ENCODE measurements at places on chromosomes 7 and 10. TPM values are rescaled to one million over a fixed set of nuclear protein-coding genes. Genes with fewer than 3 reads are reported as not detected.

DNA sequence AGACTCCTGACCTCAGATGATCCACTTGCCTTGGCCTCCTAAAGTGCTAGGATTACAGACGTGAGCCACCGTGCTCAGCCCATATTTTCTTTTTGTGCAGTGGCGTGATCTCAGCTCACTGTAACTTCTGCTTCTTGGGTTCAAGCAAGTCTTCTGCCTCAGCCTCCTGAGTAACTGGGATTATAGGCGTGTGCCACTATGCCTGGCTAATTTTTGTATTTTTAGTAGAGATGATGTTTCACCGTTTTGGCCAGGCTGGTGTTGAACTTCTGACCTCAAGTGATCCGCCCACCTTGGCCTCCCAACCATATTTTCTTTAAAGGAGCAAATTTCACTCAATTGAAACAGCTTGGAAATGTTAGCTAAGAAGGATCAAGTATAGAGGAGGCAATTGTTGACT lies 16.5 kb downstream of the GBF1 start:
- DNase-seq: no peak

DNA sequence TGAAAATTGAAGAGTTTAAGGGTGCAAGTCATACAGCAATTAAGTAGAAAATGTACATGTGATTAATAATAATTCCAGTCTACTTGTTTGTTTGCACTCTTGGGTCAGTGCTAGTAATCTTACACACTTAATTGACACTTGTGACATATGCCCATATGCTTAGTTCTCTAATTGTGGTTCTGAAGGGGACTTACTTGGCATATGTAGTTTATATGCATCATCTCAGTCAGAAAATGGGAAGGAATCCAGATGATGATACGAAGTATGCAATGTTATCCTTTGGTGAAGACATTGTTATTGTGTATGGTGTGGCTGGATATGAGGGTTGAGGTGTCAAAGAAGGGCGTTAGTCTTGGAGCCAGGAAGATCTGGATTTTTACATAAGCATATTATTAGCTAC lies 193.5 kb upstream of the HDAC9 start:
- DNase-seq: no peak

DNA sequence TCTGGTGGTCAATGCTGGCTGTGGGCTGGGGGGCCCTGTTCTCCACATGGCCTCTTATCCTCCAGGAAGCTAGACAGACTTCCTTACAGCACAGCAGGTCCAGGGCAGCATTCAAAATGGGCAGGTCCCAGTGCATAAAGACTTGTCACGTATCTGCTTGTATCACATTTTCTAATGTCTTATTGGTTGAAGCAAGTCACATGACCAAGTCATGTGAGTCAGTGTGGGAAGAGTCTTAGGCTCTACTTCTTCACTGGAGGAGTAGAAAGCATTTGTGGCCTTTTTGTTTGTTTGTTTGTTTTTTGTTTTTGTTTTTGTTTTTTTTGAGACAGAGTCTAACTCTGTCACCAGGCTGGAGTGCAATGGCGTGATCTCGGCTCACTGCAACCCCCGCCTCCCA lies 104.7 kb downstream of the COL13A1 start:
- no peak for DNase-seq

- no peak for DNase-seq
Observed at GRCh38 chr10:51462076-51462779, 237.2 kb downstream of the CSTF2T start.

DNA sequence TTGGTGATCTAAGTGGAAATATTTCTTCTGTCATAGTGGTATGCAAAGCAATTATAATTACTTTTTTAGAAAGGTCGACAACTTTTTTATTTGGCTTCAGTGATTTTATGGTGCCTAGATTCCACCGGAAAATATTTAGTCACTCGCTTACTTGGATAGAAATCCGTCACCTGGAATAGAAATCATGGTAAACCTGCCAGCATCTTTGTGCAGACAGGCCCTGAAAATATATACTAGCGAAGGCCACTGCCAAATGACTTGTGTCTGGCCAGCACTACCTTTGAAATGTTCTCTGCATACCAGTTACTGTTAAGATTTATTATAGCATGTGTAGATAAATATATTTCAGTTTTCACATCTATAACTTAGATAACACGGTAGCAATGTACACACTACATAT lies 226.4 kb downstream of the AGMO start:
- no peak for DNase-seq

- DNase-seq: peak; percentile 71
Observed at GRCh38 chr7:24882989-24883621, 96.9 kb downstream of the OSBPL3 start.

DNA sequence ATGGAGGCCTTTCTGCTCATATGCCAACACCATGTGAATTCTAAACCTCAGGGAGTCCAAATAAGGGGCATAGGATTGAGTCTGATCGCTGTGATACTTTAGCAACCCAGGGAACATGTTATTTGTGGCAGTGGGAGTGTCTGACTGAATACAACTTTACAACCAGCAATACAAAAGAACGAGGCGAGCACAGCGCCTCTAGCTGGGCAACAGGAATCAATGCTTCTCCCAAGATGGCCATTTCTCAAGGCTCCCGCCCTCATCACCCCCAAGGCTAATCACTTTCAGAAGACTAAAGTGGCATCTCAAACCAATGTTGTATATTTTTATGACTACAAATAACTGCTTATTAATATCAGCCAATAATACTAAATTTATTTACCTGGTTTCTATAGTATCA lies 28.1 kb downstream of the YWHAG start:
- DNase-seq: no peak

DNA sequence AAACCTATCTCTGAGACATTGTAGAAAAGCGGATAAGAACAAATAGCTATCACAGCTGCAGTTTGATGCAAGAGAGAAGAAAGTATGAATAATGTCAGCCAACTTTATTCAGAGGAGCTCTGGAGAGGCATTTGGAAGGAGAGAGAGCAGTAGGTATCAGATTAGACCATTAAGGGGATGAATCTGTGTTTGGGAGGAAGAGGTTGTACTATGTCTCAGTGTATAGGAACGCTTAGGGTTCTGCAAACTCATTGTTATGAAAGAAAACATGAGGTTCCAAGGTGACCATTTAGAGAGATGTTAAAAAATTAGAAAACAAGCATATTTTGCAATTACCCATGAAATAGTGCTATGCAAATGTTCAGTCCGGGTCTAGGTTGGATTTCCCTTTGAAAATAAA lies 207.5 kb upstream of the GNAI1 start:
- no peak for DNase-seq

GRCh38 chr10:5890452-5890915 lies 441 bp downstream of the FBH1 start:
- peak; percentile 25 for DNase-seq

DNA sequence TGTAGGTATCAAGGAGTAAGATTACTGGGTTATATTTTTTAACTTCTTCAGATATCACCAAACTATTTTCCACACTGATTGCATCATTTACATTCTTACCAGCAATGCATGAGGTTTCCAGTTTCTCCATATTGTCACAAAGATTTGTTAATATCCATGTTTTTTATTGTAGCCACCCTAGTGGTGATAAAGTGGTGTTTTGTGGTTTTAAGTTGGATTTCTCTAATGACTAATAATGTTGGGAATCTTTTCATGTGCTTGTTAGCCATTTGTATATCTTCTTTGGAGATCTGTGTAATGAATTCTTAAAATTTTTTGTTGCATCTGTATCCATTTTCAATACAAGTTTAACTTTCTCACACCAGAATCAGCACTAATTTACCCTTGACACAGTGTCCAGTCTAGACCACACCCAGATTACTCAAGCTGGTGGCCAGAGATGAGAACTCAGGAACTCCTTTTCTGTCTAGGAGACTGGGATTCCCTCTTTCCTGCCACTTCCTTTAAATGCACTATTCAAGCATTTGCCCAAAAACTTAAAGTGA lies 67.0 kb upstream of the PLXDC2 start:
- DNase-seq: peak; percentile 54

GRCh38 chr7:108455998-108456677 lies at the start of gene NRCAM:
Gene NRCAM, minus strand, starts transcription at chr7:108456436. Its CDS starts 216,372 bp downstream, at chr7:108240064.
- DNase-seq: peak; percentile 54

GRCh38 chr10:31467791-31468535 lies 148.9 kb downstream of the ZEB1 start:
- peak; percentile 47 for DNase-seq

DNA sequence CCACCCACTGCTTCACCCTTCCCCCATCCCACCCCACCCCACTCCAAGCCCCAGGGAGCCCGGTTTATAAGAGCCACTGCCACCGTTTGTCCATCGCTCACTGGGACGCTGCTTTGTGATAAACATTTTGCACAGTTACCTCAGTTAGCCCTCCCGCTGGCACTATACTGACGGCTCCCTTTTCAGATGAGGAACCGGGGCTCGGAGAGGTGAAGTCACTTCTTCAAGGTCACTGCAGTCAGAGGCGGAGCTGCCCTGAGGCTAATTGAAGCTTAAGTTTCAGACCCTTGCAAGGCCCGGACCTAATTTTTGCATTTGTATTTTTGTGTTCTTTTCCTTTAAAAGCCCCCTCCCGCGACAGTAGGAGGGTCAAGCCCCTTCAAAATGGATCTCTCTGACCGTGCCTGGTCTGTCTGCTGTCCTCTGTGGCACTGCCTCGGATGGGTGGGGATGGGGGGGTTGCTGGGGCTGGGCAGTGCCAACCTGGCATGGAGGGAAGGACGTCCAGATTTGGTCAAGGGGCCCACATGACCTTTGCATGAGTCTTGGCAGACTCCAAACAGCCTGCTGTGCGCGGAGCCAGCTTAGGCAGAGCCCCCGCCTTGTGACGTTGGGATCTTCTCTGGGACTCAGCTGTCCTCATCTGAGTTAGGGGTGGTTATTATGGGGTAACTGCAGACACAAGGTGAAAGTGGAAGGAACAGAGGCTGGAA lies 17.7 kb upstream of the NODAL start:
- no peak for DNase-seq

- peak; percentile 69 for DNase-seq
Observed at GRCh38 chr10:69123306-69123746, 652 bp upstream of the VPS26A start.

GRCh38 chr7:36149694-36150452 lies 3.2 kb upstream of the EEPD1 start:
- no peak for DNase-seq

DNA sequence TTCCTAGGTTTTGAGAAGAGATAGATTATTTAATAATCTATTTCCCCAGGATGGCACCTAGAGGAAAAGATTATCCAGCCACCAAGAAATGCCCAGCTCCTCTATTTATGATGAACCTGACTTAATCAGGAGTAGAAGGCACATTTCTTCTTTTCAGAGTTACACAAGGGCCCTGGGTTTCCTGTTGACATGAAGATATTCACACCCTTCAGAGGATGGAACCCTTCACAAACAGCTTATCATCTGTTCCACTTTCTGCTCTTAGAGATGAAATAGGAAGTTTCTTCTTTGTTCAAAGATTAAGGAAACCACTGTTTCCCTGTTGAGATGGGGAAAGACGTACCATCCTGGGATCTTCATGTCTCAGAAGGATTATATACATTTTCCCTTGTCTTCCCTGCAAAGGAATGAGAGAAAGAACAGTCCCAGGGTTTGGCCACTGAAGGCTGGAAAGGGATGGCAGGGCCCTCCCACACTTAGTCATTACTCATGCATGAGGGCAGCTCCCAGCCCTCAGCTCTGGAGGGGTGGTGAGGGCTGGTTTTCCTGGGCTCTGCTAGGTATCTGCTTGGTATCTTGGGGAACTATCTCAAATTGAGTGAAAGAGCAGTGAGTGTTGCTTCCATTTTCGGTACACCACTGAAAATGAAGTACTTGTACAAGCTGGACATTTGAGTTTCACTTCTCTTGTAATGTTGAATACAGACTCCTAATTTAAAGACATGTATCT lies 64.0 kb downstream of the MTPAP start:
- DNase-seq: peak; percentile 40

- DNase-seq: no peak
Observed at GRCh38 chr10:129334266-129334665, 132.8 kb upstream of the MGMT start.

- DNase-seq: no peak
Observed at GRCh38 chr7:150514748-150515222, at the start of gene GIMAP7. Gene GIMAP7, plus strand, starts transcription at chr7:150514872. Its CDS starts 5,103 bp downstream, at chr7:150519975.

DNA sequence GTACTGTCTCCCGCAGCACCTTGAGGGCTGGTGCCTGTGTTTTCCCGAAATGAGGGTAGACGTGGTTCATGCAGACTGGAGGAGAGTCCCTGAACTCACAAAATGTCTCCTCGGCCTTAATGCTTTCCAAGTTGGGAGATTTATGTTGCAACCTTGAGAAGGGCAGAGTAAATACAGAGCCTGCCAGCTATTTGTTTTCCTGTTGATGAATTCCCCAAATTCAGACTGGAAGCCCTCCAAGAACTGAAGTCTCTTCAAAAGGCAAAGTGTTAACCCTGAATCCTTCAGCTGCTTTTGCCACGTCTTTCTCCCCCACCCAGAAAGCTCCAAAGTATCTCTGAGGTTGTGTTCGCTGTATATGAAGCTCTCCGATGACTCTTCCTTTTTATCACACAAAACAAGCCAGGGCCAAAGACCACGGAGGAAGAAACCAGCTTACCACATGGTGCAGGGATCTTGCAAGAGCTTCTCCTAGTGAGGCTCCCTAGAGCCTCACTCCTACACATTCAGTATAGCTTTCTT lies 254.7 kb upstream of the NFE2L3 start:
- DNase-seq: no peak

DNA sequence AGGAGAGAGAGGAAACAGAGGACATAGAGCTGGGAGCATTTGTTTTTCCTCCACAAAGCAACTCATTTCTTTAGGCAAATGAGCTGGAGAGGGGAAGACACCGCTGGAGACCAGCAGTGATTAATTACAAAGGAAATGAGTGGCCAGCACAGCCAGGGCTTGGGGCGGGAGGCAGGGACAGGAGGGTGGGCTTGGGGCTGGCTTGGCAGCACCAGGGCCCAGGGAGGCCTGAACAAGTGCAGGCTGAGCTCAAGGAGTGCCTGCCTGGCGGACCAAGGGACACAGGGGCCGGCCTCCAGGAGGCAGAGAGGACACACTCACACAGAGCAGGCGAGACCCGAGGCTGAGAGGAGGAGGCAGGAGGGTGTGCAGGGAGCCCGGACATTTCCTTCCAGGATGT lies 149.0 kb upstream of the UNC5B start:
- DNase-seq: no peak

DNA sequence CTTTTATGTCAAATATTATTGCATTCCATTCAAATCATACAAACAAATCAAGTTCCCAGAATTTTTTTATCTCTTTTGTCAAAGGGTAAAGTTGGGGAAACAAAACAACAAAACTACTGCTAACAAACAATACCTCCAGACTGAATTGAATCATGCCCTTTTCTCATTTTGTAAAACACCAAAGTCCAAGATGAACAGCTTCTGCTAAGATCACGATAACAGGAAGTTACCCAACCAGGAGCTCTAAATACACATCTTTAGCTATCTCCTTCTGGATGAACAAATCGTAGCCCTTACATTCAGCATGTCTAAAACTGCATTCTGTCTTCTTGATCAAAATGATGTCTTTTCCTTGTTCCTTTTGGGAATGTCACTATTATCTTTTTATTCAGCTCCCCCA lies 97.4 kb downstream of the CTTNBP2 start:
- DNase-seq: no peak

- DNase-seq: peak; percentile 64
Observed at GRCh38 chr7:54109501-54109900, 432.7 kb upstream of the VSTM2A start.

TMEM176B gene
- total RNA-seq: 0.17 TPM

NSMCE4A gene
- 23.8 TPM for total RNA-seq

CALML5 gene
- not detected for total RNA-seq

H2BK1 gene
- not detected for total RNA-seq

PLAC9 gene
- 0.50 TPM for total RNA-seq

ZNF655 gene
- total RNA-seq: 66.0 TPM

BHLHA15 gene
- total RNA-seq: not detected

UPK3B gene
- total RNA-seq: 0.67 TPM

CISD1 gene
- 45.1 TPM for total RNA-seq

TMEM196 gene
- total RNA-seq: not detected

CCL24 gene
- total RNA-seq: not detected

NAPEPLD gene
- 11.3 TPM for total RNA-seq

NAT16 gene
- not detected for total RNA-seq

NPSR1 gene
- not detected for total RNA-seq
